ENCODE measurements at places on chromosomes 6 and 20. TPM values are rescaled to one million over a fixed set of nuclear protein-coding genes. Genes with fewer than 3 reads are reported as not detected.

The SLC4A11 gene
- 1.9 TPM for total RNA-seq

The SPTLC3 gene
- total RNA-seq, result not detected

The C6orf58 gene
- not detected for total RNA-seq

The RCAN2 gene
- total RNA-seq, result 0.55 TPM

The LST1 gene
- total RNA-seq, result 34.6 TPM

The FILIP1 gene
- not detected for total RNA-seq

The TRIM15 gene
- total RNA-seq, result 0.20 TPM

The KCNK16 gene
- total RNA-seq, result not detected

The ANGPT4 gene
- total RNA-seq, result not detected

The MACROD2 gene
- not detected for total RNA-seq

The DZANK1 gene
- total RNA-seq, result 6.5 TPM

The PSMB8 gene
- total RNA-seq, result 356 TPM

The TTK gene
- 27.4 TPM for total RNA-seq

The RIMS1 gene
- total RNA-seq, result not detected

The CAP2 gene
- total RNA-seq, result not detected

The CEP43 gene
- 20.0 TPM for total RNA-seq

The TGM3 gene
- not detected for total RNA-seq

The BPIFA1 gene
- total RNA-seq, result not detected

The ADGRF1 gene
- not detected for total RNA-seq

The CST4 gene
- total RNA-seq, result not detected

The SLC35D3 gene
- not detected for total RNA-seq

The FAM83C gene
- total RNA-seq, result 0.10 TPM

The COQ3 gene
- total RNA-seq, result 12.5 TPM

Data from natural killer cell treated with Interleukin-12 subunit alpha and Interleukin-12 subunit beta and Interleukin-15 and Interleukin-18, amount 100 ng/mL, for 72 hours (primary cell).